ENCODE measurements at places on chromosomes 3 and 15.

DNA sequence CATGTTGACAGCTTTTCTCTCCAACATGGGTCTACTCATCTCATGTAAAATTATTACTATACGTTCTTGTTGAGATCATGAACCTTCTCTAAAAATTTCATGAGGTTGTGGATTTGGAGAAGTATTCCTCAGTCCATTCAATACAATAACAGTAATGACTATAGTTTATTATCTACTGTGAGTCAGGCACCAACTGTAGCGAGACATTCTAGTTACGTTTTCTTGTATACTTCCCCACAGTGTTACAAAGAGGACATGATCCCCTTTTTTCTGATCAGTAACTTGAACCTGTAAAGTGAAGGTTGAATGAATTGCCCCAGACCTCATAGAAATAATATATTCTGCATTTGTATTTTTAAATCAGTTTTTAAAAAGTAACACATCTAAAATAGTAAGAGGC, 76.4 kb downstream of the AKAP13 start:
- DNase-seq = no peak

DNA sequence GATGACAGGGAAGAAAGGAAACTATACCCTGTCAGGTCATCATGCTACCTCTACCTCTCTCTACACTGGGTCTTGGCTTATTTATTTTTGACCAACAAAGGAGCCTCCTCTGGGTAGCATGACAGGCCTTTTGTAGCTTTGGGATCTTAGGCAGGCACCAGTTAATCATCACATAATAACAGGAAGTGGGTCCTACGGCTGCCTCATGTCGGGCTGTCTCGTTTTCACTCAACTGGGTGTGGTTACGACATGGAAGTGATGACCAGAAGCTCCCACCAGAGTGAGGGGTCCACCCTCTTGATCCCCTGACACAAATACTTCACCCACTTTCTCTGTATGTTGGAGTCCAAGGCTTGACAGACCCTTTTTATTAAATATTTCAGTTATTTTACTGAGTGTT, 105.3 kb downstream of the CD47 start:
- no peak for DNase-seq

DNA sequence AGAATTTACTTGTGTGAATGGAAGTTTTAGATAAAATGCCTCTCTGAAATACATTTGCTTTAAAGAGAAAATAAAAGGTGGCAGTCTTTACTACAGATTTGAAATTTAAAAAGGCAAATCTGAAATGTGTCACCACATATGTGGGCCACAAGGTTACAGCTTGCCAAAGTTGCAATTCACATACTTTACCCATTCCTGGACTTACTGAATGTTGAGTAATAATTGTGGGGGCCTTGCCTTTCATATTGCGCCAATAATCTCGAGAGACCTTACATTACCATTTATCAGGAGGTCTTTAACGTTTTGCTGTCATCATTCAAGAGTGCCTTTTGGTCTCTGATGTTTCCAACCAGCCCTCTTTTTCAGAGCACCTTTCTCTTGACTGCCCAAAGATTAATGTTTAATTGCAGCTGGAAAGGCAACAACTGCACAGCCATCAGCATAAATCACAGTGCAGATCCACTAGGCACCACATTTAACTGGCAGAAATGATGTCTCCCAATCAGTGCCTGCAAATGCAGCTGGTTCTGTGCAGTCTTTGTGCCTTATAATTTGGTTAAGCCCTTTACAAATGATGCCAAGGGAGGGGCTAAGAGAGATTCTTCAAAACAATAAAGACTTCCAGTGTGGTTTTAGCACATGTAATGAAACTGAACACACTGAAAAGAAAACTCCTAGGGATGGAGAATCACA, 206.8 kb downstream of the MAGI1 start:
- DNase-seq = no peak

GRCh38 chr3:177946936-177947335, 589.3 kb upstream of the KCNMB2 start:
- no peak for DNase-seq

GRCh38 chr15:60009124-60009960, 5.2 kb downstream of the FOXB1 start:
- DNase-seq = no peak

GRCh38 chr15:72964135-72964534, 88.1 kb upstream of the NEO1 start:
- no peak for DNase-seq

- no peak for DNase-seq
These were observed 644.3 kb downstream of the NR2F2 start for GRCh38 chr15:96974761-96975160.

GRCh38 chr15:33084661-33085060, 109.9 kb downstream of the FMN1 start:
- no peak for DNase-seq

DNA sequence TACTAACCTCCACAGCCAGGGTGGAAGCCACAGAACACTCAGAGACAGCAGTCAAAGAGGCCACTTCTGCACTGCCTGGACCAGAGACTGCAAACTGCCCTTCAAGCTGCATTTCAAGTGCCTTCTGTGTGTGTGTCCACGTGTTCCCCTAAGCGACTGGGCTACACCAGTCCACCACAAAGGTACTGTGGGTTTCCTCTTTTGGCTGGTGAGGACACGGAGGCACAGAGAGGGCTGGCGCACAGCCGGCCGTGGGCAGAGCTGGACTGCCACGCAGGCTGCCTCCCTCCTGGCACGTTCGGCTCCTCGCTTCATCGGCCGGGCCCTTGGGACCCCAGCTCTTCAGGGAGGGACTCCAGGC, 60.9 kb downstream of the MGLL start:
- no peak for DNase-seq

DNA sequence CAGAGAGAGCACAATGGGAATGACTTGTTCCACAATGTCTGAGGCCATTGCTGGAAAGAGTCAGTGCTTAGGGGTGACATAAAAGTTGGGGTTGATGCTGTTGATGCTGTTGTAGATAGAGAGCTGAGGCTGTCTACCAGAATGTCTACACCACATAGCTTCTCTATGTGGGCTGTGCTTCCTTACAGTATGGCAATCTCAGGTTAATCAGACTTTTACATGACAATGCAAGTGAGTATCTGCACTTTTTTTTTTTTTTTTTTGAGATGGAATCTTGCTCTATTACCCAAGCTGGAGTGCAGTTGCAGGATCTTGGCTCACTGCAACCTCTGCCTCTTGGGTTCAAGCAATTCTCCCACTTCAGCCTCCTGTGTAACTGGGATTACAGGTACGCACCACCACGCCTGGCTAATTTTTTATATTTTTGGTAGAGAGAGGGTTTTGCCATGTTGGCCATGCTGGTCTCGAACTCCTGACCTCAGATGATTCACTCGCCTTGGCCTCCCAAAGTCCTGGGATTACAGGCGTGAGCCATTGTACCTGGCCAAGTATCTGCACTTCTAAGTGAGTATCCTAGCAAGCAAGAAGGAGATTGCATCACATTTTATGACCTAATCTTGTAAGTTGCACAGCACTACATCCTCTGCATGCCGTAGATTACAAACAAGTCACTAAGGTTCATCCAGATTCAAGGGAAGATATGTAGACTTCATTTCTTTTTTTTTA, 28.7 kb downstream of the DLEC1 start:
- DNase-seq = no peak

DNA sequence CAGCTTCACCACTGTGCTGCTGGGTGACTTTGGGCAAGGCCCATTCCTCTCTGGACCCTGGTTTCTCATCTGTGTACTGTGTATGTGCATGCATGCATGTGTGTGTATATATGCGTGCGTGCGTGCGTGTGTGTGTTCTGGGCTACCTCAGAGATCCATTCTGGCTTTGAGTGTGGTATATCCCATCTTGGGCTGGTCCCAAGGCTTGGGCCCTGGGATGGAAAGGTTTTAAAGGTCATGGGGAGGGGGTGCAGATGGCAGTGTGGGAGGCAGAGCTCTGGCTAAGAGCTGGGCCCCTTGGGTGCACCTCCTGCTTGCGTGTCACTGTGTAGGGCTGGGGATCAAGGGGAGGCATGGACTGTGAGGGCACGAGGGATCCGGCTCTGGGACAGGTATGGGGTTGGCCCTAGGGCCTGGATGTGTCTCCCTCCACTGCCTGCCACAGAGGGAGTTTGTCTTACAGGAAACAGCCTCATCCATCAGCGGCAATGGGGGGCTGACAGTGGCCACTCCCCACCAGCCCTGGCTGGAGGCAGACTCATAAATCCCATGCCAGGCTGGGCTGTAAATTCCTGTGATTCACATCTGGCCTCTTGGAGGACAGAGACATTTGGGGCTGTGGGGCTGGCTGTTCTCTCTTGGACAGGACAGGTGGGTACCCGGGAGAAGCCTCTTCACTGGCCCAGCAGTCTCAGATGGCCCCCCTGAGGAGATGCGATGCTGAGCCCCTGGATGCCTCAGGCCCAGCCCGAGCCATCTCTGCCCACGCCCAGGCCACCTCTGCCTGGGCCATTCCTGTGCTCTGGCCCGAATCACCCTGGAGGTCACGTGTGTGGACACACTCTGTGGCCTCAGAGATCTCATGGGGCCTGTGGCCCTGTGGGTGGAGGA, 21.4 kb upstream of the CSPG4 start:
- DNase-seq = no peak
